ENCODE measurements at places on chromosomes 4 and X.

- no peak for DNase-seq
Observed at GRCh38 chr4:143375326-143376073, 38.8 kb downstream of the GAB1 start.

DNA sequence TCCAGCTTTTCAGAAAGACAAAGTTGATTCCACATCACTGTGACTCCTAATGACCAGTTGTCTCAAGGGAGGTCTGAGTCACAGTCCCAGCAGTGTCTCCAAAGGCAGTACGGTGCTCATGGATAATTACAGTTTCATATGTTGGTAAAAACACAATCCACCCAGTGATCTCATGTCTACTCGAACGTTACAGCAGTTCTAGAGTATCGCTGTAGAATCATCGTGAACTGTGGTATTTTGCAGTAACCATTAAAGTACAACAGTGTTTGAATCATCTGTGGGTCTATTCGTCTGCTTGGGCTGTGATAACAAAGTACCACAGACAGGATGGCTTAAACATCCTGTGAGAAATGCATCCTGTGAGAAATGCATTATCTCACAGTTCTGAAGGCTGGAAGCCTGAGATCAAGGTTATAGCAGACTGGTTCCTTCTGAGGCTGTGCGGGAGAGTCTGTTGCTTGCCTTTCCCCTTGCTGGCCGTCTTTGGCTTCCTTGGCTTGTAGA, 121.1 kb upstream of the SORBS2 start:
- DNase-seq, result no peak

DNA sequence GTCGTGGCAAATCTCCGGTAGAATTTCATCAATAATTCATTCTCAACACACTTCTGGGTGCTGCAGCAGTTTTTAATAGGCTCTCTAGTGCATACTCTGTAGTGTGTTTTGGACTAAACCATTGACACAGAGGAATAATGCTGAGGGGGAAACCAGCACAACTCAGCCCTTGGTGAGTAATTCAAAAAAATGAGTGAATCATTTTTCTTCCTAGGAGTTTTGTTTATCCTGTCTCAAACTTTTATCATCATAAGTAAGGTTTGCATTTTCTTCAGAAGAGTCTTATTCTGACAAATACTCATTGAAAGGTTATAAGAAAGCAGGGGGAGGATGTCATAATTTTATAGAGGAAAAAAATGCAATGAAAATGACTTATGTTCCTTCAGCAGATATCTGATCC, 2542.7 kb downstream of the PCDH7 start:
- DNase-seq, result no peak

DNA sequence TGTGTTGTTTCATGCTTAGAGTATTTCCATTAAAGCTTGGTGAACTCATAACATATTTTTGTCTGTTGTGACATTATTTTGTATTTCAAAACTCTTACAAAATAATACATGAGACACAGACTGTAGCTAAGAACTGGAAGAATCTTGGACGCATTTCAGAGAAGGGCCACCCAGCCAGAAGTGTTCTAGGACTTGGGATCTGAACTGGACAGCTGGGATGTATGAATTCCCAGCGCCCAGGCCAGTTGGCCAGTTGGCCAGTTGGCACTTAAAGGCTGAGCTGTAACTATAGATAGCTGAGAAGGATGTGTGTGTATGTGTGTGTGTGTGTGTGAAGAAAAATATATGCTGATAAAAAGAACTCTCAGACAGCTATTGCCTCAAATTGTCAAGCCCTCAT, 193.4 kb upstream of the GPR101 start:
- DNase-seq, result no peak

DNA sequence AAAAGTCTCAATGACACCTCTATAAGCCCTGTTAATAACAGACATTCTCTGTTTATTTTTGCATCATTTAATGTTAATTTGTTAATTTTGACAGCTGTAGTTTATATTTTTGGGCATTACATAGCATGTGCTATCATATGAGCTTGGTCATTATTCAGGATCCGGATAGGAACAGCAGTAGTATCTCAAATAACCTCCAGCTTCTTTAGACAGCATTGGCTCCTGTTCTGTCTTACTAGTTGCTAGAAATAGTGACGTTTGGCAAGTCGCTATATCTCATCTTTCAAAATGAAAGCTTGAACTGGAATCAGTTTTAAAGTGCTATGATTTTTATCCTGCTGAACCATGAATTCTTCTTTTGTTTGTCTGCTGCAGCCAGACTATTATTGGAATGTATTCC, 9.0 kb upstream of the ADGRA3 start:
- no peak for DNase-seq

DNA sequence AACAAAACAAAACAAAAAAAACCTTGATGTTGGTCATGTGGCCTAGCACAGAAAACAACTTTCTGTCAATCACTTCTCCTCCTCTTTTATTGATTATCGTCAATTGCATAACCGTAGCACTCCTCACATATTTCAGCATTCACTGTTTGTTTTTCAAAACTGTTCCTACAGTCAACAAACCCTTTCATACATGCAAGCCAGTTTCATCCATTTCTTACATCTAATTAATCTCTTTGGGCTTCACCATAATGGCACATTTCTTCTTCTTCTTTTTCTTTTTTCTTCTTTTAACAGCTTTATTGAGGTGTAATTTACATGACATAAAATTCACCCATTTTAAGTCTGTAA, 246.9 kb downstream of the PTTG2 start:
- no peak for DNase-seq

DNA sequence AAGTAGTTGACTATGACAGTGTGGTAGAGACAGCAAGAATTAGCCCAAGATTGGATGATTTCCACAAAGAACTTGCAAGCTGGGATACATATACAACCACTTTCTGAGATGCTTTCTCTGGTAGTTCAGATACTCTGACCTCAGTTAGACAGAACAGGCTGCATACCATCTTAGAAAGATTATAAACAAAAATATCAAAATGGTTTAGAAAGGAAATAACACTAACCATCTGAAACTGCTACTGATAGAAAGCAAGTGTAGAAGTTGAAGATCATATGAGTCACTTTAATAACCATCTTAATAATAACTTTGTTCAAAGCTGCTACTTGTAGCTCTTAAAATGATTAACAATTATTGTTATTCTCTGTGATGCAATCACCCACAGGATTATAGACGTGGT, 255.4 kb upstream of the TTC29 start:
- no peak for DNase-seq

DNA sequence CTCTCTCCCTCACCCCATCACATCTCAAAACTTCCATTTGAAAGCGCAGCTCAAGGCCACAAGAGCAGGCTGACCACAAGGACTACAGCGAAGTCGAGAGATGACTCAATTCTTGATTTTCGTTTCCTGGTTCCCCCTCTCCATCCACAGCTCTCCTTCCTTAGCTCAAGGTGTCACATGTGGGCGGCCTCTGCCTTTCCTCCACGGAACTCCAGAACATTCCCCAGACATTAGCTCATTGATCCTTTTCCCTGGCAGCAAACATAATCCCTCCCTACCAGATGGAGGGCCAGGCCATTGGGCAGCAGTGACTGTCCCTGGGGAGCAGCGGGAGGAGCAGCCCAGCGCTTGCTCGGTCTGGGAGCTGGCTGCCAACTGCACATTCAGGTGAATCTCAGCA, 56.3 kb downstream of the CCDC149 start:
- no peak for DNase-seq
